ENCODE measurements at places on chromosomes 1 and 21.
A peak's percentile ranks its signal among the peaks of the same experiment; 100 is the strongest.

GRCh38 chr1:109760581-109761226 is 3.0 kb downstream of the EPS8L3 start:
- DNase-seq, result no peak

GRCh38 chr1:86912281-86912900 is 1.5 kb downstream of the SELENOF start:
- no peak for DNase-seq

- no peak for DNase-seq
Measured at GRCh38 chr21:45183852-45184251, 103.8 kb downstream of the POFUT2 start.

GRCh38 chr1:78731674-78732073 is 82.0 kb downstream of the IFI44 start:
- DNase-seq, result no peak

DNA sequence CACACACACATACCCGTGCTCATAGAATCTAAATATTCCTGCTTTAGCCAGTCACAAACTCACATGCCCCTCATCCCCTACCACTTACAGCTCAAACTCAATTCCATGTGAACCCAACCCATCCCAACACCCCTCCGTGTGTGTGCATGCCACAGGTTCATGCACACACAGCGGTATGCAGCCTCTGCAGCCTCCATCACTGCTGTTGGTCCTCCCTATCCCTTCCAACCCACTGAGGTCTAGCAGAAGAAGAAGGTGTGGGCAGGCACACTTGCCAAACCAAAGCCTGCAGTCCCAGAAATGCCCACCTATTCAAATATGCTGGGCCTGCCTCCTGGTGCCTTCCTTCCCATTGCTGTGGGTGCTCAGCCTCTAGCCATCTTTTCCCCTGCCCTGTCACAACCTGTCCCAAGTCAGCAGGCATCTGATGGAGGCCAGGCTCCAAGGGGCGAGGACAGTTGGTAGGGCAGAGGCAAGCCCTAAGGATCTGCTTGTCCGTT is 26.2 kb downstream of the SLC2A1 start:
- no peak for DNase-seq

DNA sequence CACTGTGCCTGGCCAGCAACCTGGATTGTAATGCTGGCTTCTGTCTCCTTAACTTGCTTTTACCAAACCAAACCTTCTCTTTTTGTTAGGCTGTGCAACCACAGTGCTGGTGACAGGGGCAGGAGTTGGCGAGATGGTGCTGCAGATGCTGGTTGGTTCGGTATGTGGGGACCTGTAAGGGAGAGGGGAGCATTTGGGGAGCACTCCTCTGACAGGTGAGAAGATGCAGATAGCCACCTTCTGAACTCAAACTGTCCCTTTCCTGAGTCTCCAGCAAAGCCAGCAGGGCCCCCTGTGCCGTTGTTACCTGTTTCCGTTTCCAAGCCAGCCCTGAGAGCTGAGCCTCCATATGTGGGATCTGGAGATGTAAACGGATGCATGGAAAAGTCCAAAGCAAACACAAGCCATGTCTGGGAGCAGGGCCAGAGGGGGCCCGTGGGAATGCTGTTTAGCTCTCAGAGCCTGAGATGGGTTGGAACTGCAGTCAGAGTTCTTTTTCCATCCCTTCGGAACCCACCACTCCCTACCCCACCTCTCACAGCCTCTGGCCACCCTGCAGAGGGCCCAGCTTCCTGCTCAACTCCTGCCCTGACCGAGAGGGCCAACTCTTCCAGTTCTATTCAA is 34.0 kb downstream of the ELK4 start:
- DNase-seq, result no peak

DNA sequence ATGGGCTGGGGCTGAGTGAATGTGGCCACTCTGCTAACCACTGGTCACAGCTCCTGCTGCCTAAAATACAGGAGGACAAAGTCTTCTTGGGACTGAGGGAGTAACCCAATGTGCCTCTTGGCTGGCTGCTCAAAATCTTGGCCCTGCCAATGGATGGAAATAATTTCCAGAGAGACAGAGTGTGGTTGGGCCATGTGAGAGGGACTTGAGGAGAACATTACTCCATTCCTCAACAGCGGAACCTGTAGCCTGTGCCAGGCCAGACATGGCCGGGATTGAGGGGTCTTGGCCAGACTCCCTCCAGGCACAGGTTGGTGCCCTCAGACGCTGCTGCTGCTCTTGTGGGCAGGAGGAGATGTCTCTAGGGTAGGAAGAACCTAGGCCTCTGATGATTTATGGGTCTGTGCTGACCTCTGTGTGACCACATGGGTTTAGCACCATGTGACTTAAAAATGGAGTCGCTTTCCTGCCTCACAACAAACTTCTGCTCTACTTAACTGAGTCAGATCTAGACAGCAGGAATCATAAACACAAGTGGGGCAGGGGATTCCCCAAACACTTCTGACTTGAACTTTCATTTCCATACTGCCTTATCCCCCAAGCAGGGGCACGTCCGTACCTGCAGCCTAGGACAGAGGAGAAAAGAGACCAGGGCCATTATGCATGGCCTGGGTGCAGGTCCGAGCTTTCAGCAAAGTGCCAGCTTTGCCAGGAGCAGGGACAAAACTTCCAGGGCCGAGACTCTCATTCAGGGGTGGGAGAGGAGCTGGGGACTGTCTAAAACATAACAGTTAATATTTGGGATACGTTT is 79.2 kb downstream of the CD34 start:
- DNase-seq, result peak; percentile 31

GRCh38 chr1:56133522-56134472 is 445.6 kb downstream of the PLPP3 start:
- DNase-seq, result no peak

GRCh38 chr1:246324711-246325110 is 182.4 kb downstream of the SMYD3 start:
- DNase-seq, result no peak

- DNase-seq, result no peak
Measured at GRCh38 chr21:42287193-42288083, 27.8 kb downstream of the TFF3 start.

GRCh38 chr1:208150833-208151458 is 93.2 kb downstream of the PLXNA2 start:
- no peak for DNase-seq

DNA sequence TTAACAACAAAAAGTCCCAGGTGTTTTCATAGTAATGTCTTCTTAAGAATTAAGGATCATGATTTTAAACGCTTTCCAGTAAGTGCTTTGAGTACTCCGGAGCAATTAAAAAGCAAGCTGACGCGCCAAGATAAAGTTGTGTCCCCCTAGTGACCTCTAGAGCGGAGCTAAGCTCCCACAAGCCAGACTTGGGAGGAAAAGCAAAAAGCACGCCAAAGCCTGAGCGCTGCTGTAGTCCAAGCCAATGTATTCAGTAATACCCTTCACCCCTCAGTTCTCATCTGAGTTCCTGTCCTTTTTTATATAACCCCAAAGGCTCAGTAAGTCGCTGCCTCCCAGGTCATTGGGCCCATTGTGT is 3.5 kb upstream of the SLC44A5 start:
- no peak for DNase-seq

DNA sequence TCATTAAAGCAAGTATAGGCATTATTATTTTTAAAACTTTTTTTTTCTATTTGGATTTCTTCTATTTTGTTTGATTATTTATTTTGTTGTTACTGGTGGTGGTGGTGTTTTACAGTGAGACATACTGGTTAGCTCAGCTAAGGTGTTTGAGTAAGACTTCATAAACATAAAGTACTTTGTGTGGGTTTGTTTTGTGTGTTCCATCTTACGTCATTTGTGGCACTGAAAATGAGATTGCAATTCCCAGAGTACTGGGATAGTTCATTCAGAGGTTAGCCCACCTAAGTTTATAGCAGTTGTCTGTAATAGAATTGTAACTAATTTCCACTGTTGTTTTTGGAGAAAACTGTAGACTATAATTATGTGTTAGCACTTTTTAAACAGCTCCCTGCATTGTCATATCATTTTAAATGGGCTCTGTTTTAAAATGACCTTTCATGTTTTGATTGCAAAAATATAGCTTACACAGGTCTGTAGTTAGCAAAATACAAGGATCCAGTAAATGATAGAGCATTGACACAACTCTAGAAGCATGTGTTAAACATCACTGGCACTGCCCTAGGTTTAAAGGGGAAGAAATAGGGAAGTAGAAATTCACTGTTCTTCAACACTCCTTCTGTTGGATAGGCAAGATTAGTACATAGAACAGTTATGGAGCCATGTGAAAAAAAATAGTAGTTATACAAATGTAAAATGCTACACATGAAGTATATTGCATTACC is 171.7 kb downstream of the NFIA start:
- no peak for DNase-seq

GRCh38 chr1:201565771-201566528 is 27.0 kb downstream of the NAV1 start:
- DNase-seq, result no peak

DNA sequence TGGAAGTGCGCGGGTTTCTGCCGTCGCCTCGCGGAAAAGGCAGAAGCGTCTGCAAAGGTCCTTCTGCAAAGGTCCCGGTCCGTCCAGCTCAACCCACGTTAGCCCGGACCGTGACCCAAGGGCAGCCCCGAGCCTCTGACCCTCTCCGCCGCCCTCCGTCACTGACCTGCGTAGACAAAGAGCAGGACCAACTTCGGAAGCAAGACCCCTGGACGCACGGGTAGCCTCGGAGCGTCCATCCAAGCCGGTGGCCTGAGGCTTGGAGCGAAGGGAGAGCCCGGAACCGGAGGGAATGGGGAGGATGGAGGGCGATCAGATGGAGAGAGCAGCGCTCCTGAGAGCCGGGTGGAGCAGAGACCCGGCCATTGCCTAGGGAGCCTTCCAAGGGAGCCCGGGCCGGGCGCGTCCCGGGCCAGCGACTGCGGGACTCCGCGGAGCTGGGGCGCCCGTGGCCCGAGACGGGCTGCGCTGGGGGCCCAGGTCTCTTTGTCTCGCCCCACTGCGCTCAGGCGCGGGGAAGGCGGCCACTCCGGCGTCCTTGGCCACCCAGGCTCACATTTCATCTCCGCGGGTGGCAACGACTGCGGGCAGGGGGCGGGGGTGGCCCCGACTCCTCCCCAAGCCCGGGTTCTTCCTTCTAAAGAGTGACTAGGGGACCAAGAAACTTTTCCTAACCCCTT is at the start of gene CYYR1:
CYYR1 (minus strand) TSS at position 585 of the 680 bp plus-strand sequence; CDS start at position 239, 346 bp downstream.
- no peak for DNase-seq

GRCh38 chr1:203103216-203103615 is 17.4 kb upstream of the MYOG start:
- no peak for DNase-seq

DNA sequence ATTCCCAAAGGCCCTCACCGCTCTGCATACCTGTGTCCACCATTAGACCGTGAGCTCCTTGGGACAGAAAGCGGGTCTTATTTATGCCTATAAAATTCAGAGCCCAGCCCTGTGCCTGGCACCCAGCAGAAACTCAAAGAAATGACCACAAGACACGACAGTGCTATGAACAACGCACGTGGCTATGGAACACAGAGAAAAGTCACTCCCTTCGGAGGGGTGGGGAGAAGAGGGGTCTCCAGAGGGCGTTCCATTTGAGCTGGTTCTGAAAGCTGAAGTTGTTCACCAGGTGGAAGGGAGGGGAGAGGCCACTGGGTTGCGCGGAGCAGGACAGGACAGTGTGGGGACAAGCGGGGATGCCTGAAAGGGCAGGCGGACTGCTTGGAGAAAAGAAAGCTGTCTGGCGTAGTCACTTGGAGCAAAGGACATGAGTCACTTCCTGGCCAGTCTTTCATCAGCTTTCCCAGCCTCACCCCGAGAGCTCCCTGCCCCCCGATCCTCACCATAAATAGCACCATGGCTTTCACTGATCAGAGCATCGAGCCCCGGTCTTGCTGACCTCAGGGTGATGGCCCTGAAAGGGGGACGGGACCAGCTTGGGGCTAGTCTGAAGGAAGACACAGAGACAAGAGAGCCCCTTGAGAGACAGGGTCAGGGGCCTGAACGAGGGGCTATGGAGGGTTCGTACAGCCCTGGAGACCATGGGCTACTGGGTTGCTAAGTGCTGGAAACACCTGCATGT is 28.5 kb downstream of the ECE1 start:
- DNase-seq, result peak; percentile 48

- DNase-seq, result no peak
Measured at GRCh38 chr1:70896224-70896623, 151.4 kb downstream of the PTGER3 start.

DNA sequence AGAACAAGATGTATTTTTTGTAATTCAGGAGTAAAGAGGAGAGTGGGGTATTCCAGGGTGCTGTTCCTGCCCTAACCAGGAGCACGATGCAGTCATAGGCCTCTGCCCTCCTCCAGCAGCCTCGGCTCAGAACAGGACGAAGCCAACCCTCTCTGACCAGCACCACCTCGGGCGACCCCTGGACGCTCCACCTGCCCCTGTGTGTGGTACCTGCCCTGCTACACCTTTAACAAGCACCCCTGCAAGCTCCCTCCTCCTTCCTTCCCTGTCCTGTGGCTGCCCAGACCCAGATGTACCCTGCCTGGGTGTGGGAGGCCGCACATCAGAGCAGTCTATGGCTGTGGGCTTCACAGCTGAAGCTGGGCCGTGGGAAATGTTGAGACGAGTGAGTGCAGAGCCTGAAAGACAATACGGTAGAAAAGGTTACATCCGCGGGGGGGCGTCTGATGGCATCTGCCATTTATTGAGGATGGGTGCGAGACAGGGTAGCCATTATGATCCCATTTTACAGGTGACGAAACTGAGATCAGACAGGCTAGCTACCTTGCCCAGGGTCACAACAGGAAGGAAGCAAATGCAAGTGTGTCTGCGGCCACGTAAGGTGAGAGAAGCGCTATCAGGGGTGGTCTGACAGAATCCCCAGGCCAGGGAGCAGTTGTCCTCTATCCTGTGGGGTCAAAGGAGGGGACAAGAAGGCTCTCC is 4.6 kb downstream of the ERG start:
- no peak for DNase-seq

- DNase-seq, result no peak
Measured at GRCh38 chr1:184975208-184975870, 1.0 kb upstream of the NIBAN1 start.

DNA sequence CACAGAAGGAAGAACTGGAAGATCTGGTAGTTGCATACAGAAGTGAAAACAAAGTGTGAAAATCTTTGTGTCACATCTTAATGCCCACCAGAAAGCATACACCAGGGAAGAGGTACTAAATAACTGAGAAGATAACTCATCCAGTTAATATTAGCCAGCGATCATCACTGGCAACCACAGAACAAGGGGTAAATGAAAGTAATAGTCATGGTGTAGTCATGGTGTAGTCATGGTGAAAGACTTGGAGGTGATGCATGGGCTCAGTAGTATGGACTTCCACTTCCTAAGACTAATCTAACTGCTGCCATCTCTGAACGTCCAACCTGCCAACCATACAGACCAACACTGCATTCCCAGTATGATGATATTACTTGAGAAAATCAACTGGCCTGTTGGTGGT is 481.2 kb upstream of the NR5A2 start:
- no peak for DNase-seq
